ENCODE measurements at places on chromosomes 3 and 15.

DNA sequence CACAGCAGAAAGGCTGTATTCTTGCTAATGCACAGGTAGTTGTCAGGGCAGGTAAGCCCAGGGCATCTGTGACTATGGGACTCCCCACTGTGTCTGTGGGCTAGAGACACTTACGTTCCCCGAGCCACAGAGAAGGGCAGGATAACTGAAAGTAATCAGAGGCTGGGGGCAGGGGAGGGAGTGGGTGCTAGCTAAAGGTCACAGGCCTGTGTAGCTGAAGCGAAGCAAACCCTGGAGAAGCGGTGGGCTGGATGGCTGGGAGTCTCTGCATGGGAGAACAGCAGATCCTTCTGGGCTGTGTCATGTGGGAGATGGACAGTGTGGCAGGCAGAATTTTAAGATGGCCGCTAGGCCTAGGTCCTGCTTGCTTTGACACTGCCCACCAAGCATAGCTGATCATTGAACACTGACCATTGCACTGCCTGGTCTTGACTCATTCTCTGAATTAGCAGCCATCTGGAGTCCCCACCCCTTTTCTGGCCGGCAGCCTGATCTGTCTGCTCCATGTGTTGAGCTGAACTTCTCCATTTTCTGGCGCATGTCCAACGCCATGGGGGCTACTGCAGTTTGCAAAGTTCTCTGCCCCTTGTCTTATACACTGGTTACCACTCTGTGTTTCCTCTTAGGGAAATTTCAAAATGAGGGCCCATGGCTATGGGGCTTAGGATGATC, 110.0 kb downstream of the DGKG start:
- no peak for DNase-seq

DNA sequence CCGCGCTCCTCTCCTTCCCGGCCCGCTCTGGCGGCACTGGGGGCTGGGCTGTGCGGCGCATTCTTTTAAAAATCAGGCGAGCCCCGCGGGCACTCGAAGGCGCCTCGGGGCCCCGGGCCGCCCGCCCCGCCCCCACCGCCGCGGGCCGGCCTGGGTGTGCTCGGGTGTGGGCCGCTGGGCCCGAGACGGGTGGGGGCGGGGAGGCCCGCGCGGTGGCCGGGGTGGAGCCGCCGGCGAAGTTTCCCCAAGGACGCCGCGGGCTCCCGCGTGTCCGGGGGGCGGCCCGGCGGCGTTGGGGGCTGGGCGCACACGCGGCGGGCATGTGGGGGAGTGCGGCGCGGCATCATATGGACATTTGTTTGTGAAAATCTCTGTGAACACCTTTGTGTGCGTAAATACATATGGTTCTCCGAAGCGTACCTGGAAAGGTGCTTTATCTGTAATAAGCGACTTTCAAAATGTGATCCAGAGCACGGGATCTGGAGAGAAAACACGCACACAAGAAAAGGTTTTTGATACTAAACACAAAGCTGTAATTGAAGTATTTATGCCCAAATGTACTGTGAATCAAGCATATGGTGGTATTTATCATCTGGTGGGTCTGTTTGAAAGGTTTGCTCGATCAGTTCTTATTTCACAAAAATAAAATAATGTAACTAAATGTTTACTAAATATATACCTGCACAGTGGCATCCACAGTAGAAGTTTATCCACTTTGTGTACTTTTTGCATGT, 612 bp upstream of the TBL1XR1 start:
- peak; percentile 78 for DNase-seq

DNA sequence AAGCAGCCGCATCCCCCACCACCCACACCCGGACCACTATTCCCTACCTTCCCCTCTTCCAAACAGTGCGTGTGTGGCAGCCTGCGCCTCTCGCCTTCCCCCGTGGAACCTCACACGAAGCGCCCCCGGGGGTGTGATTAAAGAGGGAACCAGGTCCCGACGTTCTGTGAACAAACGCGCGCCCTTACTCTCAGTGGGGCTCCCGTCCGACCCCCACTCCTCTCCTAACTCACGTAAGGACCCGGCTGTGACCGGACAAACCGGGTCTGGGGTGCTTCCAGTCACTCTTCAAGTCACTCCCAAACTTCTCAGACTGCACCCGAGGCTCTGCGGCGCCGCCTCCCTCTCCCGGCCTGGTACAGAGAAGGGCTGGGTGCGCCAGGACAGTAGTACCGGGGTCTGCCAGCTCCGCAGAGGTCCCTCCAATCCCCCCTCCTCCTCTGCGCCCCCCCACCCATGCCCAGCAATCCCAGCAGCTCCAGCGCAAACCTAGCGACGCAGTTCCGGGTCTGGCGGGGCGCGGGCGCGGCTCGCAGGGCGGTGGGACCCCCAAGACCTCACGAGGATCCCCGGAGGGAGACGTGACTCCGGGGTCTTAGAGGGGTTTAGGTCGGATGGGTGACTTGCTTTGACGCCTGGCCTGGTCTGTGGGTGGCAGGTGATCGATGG, 574 bp downstream of the DUOXA1 start:
- no peak for DNase-seq

DNA sequence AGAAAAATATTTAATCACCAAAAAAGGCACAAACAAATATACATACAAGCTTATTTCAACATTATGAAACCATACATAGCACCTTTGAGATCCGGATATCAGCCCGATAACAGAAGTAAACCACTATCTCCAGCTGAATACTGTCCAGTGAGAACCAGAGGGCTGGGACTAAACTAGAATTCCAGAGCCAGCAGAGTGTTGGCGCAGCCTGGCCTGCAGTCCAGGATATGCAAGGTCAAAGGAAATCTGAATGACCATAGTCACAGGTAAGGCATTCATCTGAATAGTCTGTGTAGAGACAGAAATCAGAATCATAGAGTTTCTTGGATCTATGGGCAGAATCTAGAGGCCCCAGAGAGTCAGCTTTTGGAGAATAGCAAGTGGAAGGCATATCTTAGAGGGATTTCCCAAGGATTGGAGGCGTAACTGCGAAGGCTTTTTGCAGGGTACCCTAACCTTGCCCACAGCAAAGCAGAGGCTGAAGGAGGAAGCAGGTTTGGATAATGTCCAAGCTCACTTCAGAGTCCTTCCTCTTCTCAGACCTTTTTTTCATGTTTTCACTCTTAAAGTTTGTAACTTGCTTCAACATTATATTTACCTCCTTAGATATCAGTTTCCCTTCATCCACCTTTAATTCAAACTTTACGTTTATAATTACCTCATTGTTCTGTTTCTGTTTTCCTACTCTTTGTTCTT, 32.5 kb upstream of the TP63 start:
- no peak for DNase-seq

DNA sequence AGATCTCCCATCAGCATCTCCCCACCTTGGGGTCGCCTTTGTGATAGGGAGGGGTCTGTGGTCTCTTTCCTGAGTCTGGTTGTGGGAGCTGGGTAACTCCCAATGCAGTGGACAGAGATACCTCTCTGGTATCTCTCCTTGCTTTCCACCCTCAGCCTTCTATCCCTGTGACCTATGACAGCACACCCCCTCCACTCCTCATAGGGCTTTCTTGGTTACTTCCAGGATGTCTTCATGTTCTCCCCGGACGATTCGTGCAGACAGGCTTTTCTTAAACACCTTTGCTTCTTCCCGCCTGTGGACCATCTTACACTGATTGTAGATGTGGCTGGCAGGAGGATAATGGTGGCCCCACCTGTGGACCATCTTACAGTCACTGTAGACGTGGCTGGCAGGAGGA, 14.2 kb upstream of the NRROS start:
- DNase-seq = no peak

- DNase-seq = peak; percentile 18
Measured at GRCh38 chr3:52350416-52350815, 34.3 kb downstream of the DNAH1 start.

DNA sequence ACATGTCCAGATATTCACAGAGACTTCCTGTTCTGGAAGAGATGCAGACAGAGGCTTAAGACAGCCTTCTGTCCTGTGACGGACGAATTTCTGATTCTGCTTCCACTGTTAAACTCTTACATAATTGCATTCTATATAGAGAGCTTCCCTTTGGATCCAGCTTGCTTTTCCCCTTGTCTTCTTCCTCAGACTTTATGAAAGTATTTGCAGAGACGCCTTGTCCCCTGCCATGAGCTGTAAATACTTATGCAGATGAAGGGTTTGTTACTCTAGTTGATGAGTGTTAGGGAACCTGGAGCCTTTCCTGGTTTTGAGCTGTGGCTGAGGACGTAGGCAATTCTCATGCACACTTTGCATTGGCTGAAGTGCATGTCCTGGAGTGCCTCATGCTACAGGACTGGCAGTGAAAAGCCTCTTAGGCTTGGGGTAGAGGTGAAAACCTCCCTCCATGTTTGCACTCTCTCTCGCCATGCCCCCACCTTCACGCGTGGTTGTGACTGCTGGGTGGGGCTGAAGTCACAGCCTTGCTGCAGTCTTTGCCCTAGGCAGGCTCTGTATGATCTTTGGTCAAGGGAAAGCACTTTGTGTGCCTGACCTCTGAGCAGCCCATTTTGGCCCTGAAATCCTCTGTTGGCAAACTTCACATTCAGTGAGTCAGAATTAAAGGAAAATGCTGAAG, 286.6 kb downstream of the PTPRG start:
- peak; percentile 12 for DNase-seq

- DNase-seq = no peak
Measured at GRCh38 chr15:96411056-96412031, 80.8 kb downstream of the NR2F2 start.

GRCh38 chr3:39419742-39420315, 13.3 kb downstream of the RPSA start:
- DNase-seq = no peak

GRCh38 chr15:74337146-74337545, 30.3 kb downstream of the CYP11A1 start:
- DNase-seq = no peak

GRCh38 chr3:106348139-106348690, 479.4 kb upstream of the CBLB start:
- no peak for DNase-seq

- no peak for DNase-seq
Measured at GRCh38 chr3:10655105-10655504, 149.7 kb upstream of the ATP2B2 start.

DNA sequence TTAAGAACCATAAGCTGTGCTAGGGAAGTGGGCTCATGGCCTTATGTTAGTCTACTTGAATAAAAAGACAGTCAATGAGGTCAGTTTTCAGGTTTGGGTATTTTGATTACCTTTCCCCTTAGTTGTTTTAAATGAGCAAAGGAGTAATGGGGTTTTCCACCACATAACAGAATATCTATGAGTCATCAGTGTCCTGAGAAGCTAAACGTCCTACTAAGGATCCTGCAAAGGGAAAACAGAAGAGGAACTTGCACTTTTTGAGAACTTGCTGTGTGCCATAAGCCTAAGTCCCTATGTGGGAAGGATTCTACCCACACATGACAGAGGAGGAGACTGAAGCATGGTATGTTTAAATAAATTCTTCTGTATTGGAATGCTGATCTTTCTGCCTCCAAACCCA, 292.8 kb upstream of the TMC3 start:
- DNase-seq = no peak

DNA sequence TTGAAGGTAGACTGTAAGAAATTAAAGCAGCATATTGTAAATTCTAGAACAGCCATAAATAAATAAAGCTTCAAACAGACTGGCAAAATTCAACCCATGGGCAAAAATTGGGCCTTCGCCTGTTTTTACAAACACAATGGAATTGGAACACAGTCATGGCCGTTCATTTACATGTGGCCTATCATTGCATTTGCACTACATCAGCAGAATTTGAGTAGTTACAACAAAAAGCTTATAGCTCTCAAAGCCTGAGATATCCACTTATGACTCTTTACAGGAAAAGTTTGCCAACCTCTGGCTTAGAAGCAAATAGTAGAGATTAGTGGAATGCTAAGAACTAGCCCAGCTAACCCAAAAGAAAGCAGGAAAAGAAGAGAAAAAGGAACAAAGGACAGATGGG, 139.6 kb upstream of the SKOR1 start:
- DNase-seq = no peak

DNA sequence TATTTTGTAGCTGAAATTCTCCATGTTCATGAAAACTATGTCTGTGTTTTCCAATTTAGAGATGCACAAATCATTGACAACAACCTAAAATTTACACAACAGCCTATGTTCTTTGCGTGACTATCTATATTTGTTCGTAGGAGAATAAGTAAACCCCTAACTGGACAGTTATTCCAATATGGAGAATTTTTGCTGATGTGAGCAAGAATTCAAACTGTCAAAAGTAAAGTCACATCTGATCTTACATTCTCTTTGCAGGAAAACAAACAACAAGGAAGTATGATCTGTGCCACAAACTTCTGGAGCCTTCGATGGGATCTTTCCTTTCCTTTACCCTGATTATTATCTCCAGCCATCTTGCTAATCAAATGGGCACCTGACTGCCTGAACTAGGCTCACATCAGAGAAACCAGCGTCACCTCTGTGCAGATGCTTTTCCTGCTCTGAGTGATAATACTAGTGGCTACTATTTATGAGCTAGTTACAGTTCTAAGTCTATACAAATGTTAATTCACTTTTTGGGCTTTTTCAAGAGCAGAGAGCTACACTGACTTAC, 18.3 kb upstream of the KCNMB3 start:
- no peak for DNase-seq

GRCh38 chr3:197027151-197027895, 2.3 kb downstream of the MELTF start:
- no peak for DNase-seq

GRCh38 chr15:93043621-93044300, 45.2 kb downstream of the RGMA start:
- no peak for DNase-seq

- DNase-seq = no peak
Measured at GRCh38 chr3:60578936-60579335, 672.3 kb downstream of the FHIT start.

DNA sequence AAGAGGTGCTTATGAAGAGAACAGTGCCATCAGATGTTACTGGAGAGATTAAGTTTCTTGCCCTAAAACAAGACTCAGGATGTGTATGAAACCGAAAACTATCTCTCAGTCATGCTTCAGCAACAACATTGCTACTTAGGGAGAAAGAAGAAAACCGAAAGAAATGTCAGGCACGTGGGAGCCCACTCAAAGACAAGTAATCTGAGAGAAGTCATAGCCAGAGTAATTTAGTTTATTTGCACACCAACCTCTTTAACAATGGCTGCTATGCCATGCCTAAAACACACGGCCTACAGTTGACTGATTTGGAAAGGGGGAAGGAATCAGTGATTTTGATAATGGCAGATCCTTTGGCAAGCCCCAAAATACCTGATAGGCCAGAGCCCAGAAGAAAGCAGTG, 162.9 kb downstream of the TIGIT start:
- no peak for DNase-seq

DNA sequence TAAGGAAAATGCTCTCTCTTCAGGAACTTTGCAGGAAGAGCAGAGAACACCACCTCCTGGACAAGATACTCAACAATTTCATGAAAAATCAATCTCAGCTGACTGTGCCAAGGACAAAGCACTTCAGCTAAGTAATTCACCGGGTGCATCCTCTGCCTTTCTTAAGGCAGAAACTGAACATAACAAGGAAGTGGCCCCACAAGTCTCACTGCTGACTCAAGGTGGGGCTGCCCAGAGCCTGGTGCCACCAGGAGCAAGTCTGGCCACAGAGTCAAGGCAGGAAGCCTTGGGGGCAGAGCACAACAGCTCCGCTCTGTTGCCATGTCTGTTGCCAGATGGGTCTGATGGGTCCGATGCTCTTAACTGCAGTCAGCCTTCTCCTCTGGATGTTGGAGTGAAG, 200.5 kb downstream of the AKAP13 start:
- no peak for DNase-seq
